ENCODE measurements at places on chromosomes 12 and 14.
A peak's percentile ranks its signal among the peaks of the same experiment; 100 is the strongest.

DNA sequence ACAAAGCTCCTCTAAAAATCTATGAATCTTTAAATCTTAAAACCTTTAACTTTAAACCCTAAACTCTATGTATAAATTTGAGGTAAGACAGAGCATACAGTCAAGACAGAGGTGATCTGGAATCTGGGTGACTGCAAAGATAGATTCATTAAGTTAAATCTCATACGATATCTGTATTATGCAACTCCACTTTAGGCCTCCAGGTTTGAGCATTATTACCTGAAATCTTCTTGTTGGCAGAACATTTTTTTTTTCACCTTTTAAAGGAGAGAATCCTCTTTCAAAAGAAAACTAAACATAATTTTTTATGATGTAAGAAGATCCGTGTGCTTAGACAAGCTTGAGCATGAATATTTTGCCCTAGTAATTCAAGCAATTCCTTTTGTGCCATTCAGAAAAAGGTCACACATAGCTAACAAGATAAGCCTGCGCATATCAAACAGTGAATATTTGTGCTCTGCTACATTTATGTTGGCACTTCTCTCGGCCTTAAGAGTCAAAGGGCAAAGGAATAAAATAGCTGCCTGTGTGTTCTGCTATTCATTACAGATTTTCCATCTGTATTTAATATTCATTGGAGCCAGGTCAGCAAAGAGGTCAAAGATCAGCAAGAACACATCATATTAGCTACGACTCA lies 163.3 kb downstream of the TMTC3 start:
- DNase-seq = no peak

- no peak for DNase-seq
Observed at GRCh38 chr12:50960130-50960529, 7.8 kb downstream of the HIGD1C start.

GRCh38 chr14:50773632-50774541 lies 57.1 kb downstream of the NIN start:
- peak; percentile 63 for DNase-seq

DNA sequence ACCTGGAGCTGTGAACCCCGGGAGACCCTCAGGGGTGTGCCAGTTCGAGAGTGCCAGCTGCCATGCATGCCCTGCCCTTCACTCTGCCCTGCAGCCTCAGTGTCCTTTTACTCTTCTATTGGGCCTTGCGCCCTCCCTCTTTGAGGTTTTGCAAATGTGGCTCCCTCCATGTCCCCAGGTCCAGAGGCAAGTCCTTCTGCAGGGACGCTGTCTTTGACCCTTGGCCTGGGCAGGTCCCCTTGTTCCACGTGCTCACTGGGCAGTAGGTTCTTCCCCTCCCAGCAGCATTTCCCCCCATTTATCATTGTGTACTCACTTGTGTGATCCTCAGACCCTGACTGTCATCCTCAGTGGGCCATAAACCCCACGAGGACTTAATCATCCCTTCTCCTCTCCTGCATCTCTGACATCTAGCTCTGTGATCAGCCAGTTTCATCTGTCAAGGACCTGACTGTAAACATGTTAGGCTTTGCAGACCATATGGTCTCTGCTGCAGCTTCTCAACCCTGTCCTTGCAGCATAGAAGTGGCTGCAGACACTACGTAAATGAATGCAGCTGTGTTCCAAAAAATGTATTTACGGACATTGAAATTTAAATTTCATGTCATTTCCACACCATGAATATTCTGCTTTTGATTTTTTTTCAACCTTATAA lies 36.6 kb downstream of the TSPAN9 start:
- no peak for DNase-seq

DNA sequence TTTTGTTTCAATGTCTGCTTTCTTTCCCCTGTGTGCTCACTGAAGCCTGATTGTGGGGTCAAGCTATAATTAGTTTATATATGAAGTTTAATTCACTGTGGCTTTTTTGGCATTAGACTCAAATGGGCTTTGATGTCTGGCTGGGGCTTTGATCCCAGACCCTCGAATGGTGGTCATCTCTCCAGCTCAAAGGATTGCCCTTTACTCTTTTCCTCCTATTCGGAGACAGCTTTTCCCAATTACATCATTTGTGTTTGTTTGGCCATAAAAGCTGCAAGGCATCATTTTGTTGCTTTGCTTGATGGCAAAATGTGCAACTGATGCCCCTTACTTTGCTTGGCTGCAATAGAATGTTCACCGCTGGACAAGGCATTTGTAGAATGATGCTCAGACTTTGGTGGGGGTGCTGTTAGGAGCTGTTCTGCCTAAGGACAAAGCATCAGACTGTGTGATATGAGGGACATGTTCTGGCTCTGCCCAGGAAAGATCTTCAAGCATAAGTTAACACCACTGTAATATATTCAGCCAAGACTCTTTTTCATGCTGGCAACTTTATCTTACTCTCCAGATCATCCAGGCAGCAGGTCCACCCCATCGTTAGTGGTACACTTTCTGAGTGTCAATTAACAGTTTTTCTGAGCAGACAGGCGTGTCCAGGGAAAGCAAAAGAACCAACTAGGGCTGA lies 3.2 kb upstream of the DACT1 start:
- no peak for DNase-seq

GRCh38 chr12:13099066-13099843 lies 4.2 kb downstream of the GSG1 start:
- no peak for DNase-seq

DNA sequence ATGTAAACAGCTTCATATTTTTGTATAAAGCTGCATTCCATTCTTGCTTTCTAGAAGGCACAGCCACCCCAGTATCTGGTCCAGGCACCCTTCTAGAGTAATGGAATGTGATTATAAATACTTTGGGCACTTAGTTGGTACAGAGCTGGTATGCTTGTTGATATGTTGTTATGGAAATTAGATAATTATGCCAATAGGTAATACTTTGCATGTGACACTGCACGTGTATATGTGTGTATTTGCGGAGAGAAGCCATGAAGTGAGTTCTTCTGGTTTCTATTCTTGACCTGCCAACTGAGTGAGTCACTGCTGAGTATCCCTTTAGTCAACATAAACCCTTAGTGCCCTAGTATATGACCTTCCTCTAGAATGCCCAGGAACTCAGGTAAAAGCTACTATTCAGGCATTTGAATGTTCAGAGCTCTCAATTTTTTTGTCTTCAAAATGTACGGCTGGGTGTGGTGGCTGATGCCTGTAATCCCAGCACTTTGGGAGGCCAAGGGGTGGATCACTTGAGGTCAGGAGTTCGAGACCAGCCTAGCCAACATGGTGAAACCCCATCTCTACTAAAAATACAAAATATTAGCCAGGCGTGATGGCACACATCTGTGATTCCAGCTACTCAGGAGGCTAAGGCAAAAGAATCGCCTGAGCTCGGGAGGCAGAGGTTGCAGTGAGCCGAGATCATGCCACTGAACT lies 6.2 kb upstream of the TCP11L2 start:
- no peak for DNase-seq

- DNase-seq = no peak
Observed at GRCh38 chr12:127785540-127785939, 481.4 kb upstream of the TMEM132C start.

- DNase-seq = no peak
Observed at GRCh38 chr12:49885118-49885517, 18.6 kb downstream of the FAIM2 start.

- DNase-seq = no peak
Observed at GRCh38 chr14:24913746-24914145, 136.2 kb downstream of the STXBP6 start.

GRCh38 chr14:104876251-104876699 lies 11.2 kb downstream of the CEP170B start:
- no peak for DNase-seq

DNA sequence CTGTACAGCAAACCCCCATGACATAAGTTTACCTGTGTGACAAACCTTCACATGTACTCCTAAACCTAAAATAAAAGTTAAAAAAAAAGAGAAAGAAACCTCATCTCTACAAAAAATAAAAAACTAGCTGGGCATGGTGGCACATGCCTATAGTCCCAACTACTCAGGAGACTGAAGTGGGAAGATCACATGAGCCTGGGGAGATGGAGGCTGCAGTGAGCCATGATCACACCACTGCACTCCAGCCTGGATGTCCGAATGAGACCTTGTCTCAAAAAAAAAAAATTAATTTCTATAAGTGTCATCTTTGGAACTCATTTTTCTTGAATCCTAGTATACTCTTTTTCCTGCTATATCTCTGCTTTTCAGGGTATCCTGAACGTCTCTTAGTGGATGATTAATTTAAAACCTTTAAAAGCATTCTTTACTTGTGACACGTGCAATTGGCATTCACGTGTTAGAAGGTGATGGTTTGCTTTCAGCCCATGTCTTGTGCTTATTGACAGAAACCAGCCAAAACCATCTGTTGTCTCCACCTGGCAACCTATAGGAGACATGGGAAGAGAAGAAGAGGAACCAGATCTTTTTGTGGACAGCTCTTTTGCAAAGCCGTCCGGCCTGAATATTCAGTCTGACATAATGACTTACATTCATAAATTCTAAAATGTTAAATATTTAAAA lies 30.6 kb upstream of the PPFIBP1 start:
- no peak for DNase-seq

GRCh38 chr14:89965839-89966238 lies 10.1 kb downstream of the TDP1 start:
- DNase-seq = no peak

GRCh38 chr12:105351523-105351922 lies 21.0 kb downstream of the C12orf75 start:
- no peak for DNase-seq

GRCh38 chr12:1297206-1297605 lies 297.2 kb downstream of the FBXL14 start:
- DNase-seq = no peak

- no peak for DNase-seq
Observed at GRCh38 chr12:79121486-79121885, 256.9 kb downstream of the SYT1 start.

- DNase-seq = no peak
Observed at GRCh38 chr12:67151886-67152285, 117.3 kb upstream of the CAND1 start.

DNA sequence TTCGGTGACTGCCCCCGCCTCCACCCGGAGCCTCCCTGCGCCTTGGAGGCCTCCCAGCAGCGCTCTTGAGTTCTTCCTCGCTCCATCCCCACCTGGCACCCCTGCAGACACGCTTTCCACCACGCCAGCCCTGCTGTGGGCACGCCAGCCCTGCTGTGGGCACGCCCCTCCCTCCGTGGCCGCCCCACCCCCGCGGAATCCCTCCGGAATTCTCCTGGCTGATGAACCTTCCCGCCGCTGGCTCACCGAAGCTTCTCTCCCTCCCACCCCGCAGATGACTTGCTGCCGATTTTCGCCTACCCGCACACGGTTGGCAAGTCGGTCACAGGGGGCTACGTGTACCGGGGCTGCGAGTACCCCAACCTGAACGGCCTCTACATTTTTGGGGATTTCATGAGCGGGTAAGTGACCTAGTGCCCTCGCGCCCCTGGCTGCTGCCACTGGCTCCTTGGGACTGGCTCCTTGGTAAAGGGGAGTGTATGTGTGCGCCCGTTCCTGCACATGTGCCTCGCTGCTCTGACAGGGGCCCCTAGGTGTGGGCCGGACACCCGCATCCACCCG lies 15.2 kb downstream of the HHIPL1 start:
- DNase-seq = no peak

GRCh38 chr14:81986005-81986404 lies 452.4 kb upstream of the SEL1L start:
- DNase-seq = no peak

DNA sequence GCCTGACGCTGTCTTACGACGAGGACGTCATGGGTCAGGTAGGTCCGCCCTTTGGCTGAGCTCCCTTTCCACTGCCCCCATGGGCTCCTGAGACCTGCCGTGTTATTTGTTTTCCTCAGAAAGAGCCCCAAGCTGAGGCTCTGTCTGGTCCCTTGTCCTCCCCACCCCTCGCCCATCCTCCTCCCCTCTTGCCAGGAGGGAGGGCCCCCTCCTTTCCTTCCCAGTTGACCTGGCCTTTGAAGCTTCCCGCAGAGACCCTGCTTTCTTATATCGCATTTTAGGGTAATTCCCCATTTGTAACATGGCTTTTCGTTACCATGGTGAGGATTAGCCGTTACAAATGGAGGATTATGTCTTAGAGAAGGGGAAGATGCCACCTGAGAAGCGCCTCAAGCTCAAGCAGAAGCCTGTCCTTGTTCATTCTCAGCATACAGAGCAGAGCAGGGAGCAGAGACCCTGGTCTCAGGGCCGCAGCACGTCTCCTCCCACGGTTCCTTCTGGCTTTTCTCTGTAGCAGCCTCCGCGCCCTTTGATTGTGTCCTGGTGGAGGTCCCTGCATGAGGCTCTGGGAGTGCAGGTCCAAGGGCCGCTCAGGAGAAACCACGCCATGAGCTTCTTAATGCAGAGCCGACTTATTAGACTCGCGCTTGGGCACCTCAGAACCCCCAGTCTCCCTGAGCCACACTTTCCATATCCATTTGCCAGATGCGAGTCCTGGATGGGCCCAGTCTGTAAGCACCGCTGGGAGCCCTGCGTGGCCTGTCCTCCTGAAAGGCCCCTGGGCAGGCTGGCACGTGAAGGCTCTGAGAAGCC lies 47.2 kb downstream of the UBE3B start:
- no peak for DNase-seq

GRCh38 chr12:51519755-51520154 lies 71.3 kb upstream of the SCN8A start:
- no peak for DNase-seq

GRCh38 chr12:108691998-108692808 lies 39.1 kb downstream of the CORO1C start:
- DNase-seq = no peak

GRCh38 chr14:51087031-51087441 lies 7.9 kb downstream of the TRIM9 start:
- DNase-seq = no peak

DNA sequence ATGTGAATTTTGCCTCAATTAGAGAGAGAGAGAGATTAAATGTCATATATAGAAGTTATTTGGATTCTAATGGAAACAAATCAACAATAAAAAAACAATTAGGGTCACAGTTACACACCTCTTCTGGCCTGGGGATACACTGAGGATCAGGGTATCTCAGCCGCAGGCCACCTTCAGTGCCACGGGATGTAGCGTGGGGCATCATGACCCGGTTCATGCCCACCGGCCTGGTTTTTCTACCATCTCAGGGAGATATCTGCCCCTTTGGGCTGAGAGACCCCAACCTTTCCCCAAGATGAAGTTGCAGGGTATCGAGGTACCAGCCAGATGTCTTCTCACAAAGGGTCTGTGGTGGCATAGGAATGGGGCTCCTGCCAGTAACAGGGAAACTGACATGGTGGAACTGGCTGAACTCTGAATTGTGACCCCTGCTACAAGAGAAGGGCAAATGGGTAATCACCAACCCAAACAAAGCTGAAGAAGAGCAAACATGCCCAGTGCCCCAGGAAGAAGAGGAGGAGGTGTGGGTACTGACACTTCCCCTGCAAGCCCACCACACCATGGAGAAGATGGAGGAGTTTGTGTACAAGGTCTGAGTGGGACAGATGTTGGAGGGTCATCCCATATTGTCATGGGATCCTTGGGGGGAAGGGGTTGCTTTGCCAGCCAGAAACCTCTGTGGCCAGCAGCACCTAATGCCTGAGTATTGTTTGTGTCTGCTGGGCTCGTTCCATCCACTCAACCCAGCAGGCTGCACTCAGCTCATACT lies 19.5 kb downstream of the SERPINA3 start:
- no peak for DNase-seq
